ENCODE measurements at places on chromosomes 5 and 9.
A peak's percentile ranks its signal among the peaks of the same experiment; 100 is the strongest.

GRCh38 chr5:60958088-60958487 is 13.1 kb downstream of the NDUFAF2 start:
- H3K4me3 ChIP-seq, result no peak overlapping the region
- no peak overlapping the region for H3K27ac ChIP-seq
- H3K4me1 ChIP-seq, result no peaks in the 10 kb centered on the region
- no peak for DNase-seq

DNA sequence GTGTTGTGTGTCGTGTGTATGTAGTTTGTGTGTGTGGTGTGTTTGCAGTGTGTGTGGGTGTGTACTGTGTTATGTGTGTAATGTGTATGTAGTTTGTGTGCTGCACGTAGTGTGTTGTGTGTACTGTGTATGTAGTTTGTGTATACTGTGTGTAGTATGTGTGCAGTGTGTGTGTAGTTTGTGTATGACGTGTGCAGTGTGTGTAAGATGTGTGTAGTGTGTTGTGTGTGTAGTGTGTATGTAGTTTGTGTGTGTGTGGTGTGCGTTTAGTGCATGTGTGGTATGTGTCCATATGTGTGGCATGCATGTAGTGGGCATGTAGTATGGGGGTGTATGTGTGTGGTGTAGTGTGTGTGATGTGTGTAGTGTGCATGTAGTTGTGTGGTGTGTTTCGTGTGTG is 39.6 kb downstream of the SYK start:
- H3K27me3 ChIP-seq, result peaks cover 4% of the 10 kb centered on the region
- no peak overlapping the region for H3K27ac ChIP-seq
- no peaks in the 10 kb centered on the region for H3K4me1 ChIP-seq
- H3K36me3 ChIP-seq, result no peaks in the 10 kb centered on the region

- no peaks in the 10 kb centered on the region for H3K27me3 ChIP-seq
- peaks cover 81% of the 10 kb centered on the region for H3K4me1 ChIP-seq
- peak overlapping the region; percentile 91 for H3K27ac ChIP-seq
- H3K4me3 ChIP-seq, result peak overlapping the region; percentile 76
These were observed 81.1 kb upstream of the TNFAIP8 start for GRCh38 chr5:119274767-119275130.

GRCh38 chr9:7117676-7118561 is 360.1 kb downstream of the KDM4C start:
- H3K36me3 ChIP-seq, result peaks cover 26% of the 10 kb centered on the region
- no peak overlapping the region for H3K4me3 ChIP-seq
- DNase-seq, result no peak

GRCh38 chr9:132646726-132647125 is 23.1 kb downstream of the DDX31 start:
- no peak overlapping the region for H3K27ac ChIP-seq
- no peak overlapping the region for H3K4me3 ChIP-seq
- H3K36me3 ChIP-seq, result peaks cover 9% of the 10 kb centered on the region
- H3K27me3 ChIP-seq, result no peaks in the 10 kb centered on the region
- no peak for DNase-seq

DNA sequence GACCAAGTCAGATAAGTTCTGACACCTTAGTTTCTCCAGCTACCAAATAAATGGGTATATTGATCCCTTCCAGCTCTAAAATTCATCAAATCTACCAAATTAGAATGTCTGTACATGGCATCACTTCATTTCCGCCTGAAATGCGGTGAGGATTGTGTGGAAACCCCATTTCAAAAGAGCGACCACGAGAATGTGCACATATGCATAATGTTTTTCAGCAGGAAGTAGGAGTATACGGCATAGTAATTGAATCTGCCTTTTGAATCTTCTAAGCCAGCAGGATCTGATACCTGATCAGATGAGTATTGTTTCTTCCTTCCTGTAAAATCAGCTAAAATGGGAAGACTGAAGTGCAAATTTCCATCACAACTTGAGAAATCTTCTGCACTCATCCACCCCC is 418.6 kb downstream of the TMEM38B start:
- no peaks in the 10 kb centered on the region for H3K4me1 ChIP-seq
- no peaks in the 10 kb centered on the region for H3K36me3 ChIP-seq
- no peak overlapping the region for H3K27ac ChIP-seq
- no peaks in the 10 kb centered on the region for H3K27me3 ChIP-seq
- no peak overlapping the region for H3K4me3 ChIP-seq

- peaks cover 16% of the 10 kb centered on the region for H3K27me3 ChIP-seq
- H3K36me3 ChIP-seq, result no peaks in the 10 kb centered on the region
- no peak overlapping the region for H3K27ac ChIP-seq
- no peaks in the 10 kb centered on the region for H3K4me1 ChIP-seq
- DNase-seq, result no peak
- no peak overlapping the region for H3K4me3 ChIP-seq
These were observed 129.0 kb upstream of the ALDH1B1 start for GRCh38 chr9:38263532-38263931.

DNA sequence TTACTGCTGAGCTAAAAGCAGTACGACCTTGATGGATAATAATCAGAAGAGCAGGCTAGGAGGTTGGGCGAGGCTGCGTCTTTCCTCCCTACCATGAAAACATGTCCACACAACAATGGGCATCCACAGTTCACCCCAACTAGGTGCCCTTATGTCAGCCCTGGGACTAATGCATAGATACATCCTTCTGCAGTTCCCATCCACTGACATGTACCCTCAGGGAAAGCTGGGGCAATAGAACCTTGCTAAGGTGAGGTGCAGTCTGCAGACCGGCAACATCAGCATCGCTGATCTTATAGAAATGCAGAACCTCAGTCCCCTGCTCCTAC is 697 bp upstream of the PRUNE2 start:
- peaks cover 53% of the 10 kb centered on the region for H3K27me3 ChIP-seq
- no peaks in the 10 kb centered on the region for H3K4me1 ChIP-seq
- H3K27ac ChIP-seq, result no peak overlapping the region
- DNase-seq, result no peak

- no peak overlapping the region for H3K4me3 ChIP-seq
- H3K36me3 ChIP-seq, result peaks cover 2% of the 10 kb centered on the region
- no peaks in the 10 kb centered on the region for H3K4me1 ChIP-seq
- peaks cover 10% of the 10 kb centered on the region for H3K27me3 ChIP-seq
- DNase-seq, result no peak
These were observed 268.9 kb downstream of the PIK3R1 start for GRCh38 chr5:68484307-68485068.

- H3K36me3 ChIP-seq, result peaks cover 2% of the 10 kb centered on the region
- DNase-seq, result no peak
- H3K27ac ChIP-seq, result peak overlapping the region; percentile 25
- H3K4me3 ChIP-seq, result no peak overlapping the region
- peaks cover 25% of the 10 kb centered on the region for H3K27me3 ChIP-seq
These were observed 22.2 kb downstream of the CCT5 start for GRCh38 chr5:10272053-10272874.

- H3K4me3 ChIP-seq, result no peak overlapping the region
- H3K27me3 ChIP-seq, result peaks cover 6% of the 10 kb centered on the region
- no peaks in the 10 kb centered on the region for H3K4me1 ChIP-seq
- no peak overlapping the region for H3K27ac ChIP-seq
- no peak for DNase-seq
These were observed 280.3 kb upstream of the KLF9 start for GRCh38 chr9:70694758-70695157.

GRCh38 chr5:176530393-176530982 is 6.7 kb downstream of the RNF44 start:
- H3K27me3 ChIP-seq, result no peaks in the 10 kb centered on the region
- peak overlapping the region; percentile 96 for H3K4me3 ChIP-seq
- peaks cover 22% of the 10 kb centered on the region for H3K36me3 ChIP-seq

DNA sequence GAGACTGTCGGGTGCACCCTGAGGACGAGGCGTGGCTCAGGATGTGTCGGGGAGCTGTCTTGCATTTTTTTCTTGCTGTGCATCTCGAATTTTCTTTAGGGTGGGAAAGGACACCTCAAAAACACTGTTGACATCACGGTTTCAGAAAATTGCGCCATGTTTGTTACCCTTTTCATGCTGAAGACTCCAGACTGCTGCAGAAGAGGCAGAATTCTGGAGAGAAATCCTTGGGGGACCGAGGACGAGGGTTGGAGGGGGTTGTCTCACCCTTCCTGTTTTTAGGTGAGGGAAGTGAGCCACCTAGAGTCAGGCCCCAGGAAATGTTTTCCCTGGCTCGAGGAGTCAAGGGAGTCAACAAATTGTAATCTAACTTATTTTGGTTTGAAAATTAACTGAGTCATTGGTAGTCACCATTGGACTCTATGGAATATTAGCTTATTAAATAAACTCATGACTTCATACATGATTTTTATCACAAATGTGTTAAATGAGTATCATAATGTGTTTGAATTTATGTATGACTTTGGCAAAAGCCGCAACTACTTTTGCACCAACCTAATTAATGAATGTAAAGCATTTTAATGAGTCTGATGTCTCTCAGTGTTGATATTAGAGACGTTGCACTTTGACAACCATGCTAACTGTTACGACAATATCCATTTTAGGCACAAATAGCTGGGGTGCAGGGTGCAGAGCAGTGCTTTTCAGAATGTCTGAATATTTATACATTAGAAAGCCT is 724 bp upstream of the LYSMD3 start:
- H3K4me1 ChIP-seq, result peaks cover 17% of the 10 kb centered on the region
- H3K27me3 ChIP-seq, result peaks cover 15% of the 10 kb centered on the region
- peak overlapping the region; percentile 99 for H3K4me3 ChIP-seq
- DNase-seq, result no peak
- peaks cover 9% of the 10 kb centered on the region for H3K36me3 ChIP-seq
- peak overlapping the region; percentile 97 for H3K27ac ChIP-seq

DNA sequence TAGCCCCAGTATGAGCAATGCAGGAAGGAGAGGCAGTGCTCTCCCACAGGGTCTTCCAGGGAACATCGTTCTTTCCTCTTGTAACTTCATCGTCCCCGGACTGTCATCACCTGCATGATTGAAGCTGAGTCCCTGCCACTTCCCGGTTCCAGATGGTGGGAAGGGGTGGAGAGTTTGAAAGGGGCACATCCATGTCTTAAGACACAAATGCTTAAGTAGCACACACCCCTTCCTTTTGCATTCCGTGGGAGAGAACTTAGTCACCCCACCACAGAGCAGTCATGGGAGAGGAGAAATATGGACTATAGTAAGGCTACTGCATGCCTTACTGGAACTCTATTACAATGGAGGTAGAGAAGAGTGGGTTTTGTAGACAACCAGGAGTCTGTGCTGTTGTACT is 165.3 kb upstream of the GAS1 start:
- no peak overlapping the region for H3K4me3 ChIP-seq
- H3K27me3 ChIP-seq, result peaks cover 2% of the 10 kb centered on the region
- H3K36me3 ChIP-seq, result no peaks in the 10 kb centered on the region
- H3K4me1 ChIP-seq, result no peaks in the 10 kb centered on the region

DNA sequence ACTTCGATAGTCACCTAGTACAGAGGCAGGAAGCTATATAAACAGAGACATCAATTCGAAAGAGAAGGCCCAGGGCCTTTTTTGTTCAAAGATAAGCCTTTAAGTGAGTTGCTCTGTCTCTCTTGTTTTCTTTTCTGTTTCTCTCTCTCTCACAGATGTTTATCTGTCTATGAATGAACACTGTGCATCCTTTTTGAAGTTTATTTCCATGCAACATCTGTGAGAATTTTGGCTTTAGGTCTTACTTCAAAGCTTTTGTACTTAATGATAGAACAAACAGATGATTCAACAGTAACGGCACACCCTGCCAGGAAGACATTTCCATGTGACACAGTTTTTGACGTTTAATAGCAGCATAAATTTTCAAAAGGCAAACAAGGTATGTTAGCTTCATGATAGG is 1413.1 kb upstream of the CDH6 start:
- no peak for DNase-seq

- H3K27ac ChIP-seq, result no peak within 1 kb of the TSS
- DNase-seq, result no peak
- H3K27me3 ChIP-seq, result peaks cover 41% of the 10 kb centered on the region
- peaks cover 5% of the 10 kb centered on the region for H3K4me1 ChIP-seq
- H3K36me3 ChIP-seq, result no peaks in the 10 kb centered on the region
These were observed at the start of gene GNA14 for GRCh38 chr9:77648234-77649108. TSS of gene GNA14 (minus strand) at chr9:77648322. CDS start at chr9:77647793, 529 bp downstream.

GRCh38 chr5:114185274-114185673 is 176.6 kb upstream of the KCNN2 start:
- no peaks in the 10 kb centered on the region for H3K36me3 ChIP-seq
- H3K27ac ChIP-seq, result no peak overlapping the region
- no peaks in the 10 kb centered on the region for H3K27me3 ChIP-seq
- DNase-seq, result no peak
- H3K4me3 ChIP-seq, result no peak overlapping the region

DNA sequence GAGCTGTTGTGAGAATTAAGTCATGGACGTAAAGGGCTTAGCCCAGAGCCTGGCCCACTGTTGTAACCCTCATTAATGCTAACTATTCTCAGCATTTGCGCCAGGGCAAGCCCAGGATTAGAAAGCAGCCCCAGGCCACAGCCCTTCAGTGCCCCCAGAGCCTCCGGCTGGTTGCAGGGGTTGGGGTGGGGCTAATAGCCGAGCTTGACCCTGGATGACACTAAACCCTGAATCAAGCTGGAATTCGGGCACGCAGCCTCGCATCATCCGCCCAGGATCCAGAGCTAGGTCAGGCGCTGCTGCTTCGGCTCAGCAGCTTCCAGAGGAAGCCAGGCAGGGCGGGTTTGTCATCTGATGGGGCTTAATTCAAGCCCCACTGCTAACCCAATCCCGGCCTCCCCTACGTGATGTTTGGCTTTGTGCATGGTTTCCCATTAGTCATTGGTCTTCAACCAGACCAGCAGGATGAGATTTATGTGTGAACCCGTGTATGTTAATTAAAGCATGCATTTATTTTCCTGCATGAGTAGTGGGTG is 1.2 kb upstream of the MEGF9 start:
- no peaks in the 10 kb centered on the region for H3K36me3 ChIP-seq
- H3K27ac ChIP-seq, result no peak overlapping the region
- H3K27me3 ChIP-seq, result no peaks in the 10 kb centered on the region
- peak overlapping the region; percentile 80 for H3K4me3 ChIP-seq
- no peak for DNase-seq
- H3K4me1 ChIP-seq, result peaks cover 30% of the 10 kb centered on the region

GRCh38 chr9:137167747-137168572 is 1.9 kb downstream of the LRRC26 start:
- peaks cover 30% of the 10 kb centered on the region for H3K27me3 ChIP-seq
- H3K36me3 ChIP-seq, result no peaks in the 10 kb centered on the region
- H3K4me3 ChIP-seq, result no peak overlapping the region
- peaks cover 3% of the 10 kb centered on the region for H3K4me1 ChIP-seq

GRCh38 chr5:92944903-92945604 is 636.0 kb downstream of the NR2F1-AS1 start:
- H3K36me3 ChIP-seq, result no peaks in the 10 kb centered on the region
- H3K27me3 ChIP-seq, result no peaks in the 10 kb centered on the region
- H3K27ac ChIP-seq, result no peak overlapping the region
- H3K4me1 ChIP-seq, result no peaks in the 10 kb centered on the region
- H3K4me3 ChIP-seq, result no peak overlapping the region

DNA sequence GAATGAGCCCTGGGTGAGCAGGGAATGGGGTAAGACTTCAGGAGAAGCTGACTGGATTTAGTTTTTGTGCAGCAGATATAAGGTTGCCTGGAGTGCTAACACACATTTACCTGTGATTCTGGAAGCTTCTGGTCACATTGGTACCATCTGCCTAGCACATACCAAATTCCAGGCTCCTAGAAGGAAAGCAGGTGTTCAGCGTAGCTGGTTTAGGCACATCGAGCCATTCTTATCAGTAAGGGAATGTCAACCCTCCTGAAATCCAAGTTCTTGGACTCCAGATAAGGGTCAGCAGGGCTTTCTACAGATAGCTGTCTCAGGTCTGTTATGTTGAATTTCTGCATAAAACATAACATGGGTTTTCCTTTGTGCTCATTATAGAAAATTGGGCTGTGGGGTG is 10.3 kb downstream of the TCERG1 start:
- H3K4me1 ChIP-seq, result peaks cover 17% of the 10 kb centered on the region
- no peak overlapping the region for H3K27ac ChIP-seq
- no peak overlapping the region for H3K4me3 ChIP-seq
- H3K27me3 ChIP-seq, result no peaks in the 10 kb centered on the region

All from activated naive CD8-positive, alpha-beta T cell treated with anti-CD3 and anti-CD28 coated beads, Interleukin-2, amount 10 ng/mL, durations not matched to agents 7 days and 5 days (primary cell).